ENCODE measurements at places on chromosomes 1 and 21. TPM values are rescaled to one million over a fixed set of nuclear protein-coding genes. Genes with fewer than 3 reads are reported as not detected.

DNA sequence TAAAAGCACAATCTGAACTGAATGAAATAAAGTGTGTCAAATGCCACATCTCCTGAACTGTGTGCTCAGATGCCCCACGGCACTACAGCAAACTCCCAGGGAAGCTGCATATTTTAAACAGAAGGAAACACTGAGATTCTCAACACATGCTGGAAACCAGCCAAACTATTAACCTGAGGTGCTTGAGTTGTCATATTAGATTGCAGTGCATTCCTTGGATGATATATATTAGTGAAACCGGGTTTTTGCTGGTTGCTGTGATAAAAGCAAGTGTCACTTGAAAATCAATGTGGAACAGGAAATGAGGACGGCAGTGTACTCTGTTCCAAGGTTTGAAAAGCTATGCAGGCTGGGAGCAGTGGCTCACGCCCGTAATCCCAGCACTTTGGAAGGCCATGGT, 8.7 kb downstream of the SYNJ1 start:
- no peak for DNase-seq

- no peak for DNase-seq
Measured at GRCh38 chr21:26887251-26887650, 42.0 kb upstream of the ADAMTS1 start.

GRCh38 chr1:112618721-112619517, at the start of gene ST7L:
ST7L (minus strand) TSS chr1:112619141; CDS start chr1:112619113, 28 bp downstream.
- DNase-seq: peak; percentile 70

DNA sequence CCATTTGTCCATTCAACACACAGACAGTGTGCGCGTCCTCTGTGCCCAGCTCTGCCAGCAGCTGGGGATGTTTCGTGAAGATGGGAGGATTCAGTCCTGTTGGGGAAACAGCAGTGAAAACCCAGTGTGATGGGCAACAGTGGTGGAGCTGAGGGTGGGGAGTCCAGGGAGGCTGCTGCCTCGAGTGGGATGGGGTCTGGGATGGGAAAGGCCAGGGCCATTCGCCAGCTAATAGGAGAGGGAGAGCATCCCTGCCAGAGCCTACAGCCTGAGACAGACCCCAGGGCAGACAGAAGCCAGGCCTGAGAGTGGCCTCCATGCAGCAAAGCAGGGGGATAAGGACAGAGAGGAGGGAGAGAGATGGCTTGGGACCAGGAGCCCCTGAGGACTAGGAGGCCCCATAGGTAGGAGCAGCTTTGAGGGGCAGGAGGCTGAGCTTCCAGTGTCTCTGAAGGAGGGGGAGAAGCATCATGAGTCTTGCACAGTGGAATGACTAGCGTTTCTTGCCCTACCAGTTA, 252.6 kb downstream of the NPHP4 start:
- no peak for DNase-seq

GRCh38 chr1:29806646-29807319, 570.5 kb downstream of the PTPRU start:
- no peak for DNase-seq

DNA sequence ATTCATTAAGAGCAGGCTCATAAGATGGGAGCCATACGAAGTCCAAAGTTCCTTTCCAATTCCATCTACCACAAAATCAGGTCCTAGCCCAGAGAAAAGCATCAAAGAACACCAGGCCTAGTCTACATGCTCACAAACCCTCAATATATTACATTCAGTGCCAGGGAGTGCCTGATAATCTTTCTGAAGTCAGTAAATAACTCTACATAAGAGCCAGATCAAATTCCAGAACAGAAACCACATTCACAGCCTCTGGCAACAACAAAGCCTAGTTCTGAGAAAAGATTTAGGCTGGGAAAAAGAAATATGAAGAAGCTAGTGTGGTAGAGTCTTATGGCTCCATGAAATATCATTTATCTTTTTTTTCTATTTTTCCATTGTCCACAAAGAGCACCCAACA, 40.5 kb upstream of the RBBP5 start:
- DNase-seq: no peak

DNA sequence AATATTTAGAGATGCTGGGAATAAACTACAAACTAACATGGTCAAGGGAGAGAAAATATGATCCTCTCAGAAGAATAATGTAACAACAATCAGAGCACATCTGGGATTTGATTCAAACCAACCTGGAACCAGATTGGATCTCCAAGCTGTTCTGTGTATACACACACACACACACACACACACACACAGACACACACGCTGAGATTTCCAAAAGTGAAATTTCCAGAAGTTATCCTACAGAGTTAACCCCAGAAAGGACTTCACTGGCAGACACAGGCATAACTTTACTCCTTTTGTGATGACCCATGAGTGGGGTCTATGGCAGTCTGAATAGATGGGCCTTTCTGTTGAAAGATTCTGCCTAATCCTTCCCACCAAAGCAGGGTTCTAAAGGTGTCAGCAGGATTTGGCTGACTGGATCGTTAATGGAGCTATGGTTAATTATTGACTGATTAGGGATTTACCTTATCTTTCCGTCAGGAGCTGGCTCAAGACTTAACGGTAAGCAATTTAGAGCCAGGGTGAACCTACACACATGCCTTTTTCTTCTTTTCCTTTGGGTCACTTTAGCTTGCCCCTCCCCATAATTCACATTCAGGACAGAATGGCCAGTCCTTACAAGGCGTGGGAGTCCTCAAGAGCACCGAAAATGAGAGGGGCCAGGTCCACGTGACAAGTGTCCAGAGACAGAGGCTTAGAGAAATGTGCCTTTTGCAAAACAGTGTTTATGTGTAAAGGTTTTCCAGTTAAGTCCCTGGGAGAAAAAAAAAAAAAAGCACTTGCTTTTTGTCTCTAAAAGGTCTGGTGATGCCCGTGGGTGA, 10.9 kb upstream of the PROX1 start:
- no peak for DNase-seq

DNA sequence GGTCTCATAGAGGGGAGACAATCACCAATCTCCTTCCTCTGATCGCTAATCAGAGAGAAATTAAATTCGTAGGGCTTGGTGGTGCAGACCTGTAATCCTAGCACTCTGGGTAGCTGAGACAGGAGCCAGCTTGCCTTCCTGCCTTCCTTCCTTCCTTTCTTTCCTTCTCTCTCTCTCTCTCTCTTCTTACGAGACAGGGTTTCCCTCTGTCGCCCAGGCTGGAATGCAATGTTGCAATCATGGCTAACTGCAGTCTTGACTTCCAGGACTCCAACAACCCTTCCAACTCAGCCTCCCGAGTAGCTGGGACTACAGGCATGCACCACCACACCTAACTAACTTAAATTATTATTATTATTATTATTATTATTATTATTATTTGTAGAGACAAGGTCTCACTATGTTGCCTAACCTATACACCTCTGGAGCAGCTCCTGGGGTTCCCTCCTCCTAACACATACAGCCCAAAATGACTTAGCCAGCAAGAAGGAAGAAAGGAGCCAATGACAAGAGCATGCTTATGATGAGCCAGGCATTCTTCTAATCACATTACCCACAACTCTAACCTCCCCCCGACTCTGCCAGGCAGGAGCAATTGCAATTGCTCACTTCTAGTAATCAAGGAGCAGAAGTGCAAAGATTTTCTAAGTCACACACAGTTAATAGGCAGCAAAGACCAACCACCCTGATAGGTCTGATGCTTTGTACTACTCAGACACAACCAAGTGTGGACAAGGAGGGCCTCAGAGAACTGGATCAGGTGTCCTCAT, 105.4 kb upstream of the F3 start:
- DNase-seq: no peak

DNA sequence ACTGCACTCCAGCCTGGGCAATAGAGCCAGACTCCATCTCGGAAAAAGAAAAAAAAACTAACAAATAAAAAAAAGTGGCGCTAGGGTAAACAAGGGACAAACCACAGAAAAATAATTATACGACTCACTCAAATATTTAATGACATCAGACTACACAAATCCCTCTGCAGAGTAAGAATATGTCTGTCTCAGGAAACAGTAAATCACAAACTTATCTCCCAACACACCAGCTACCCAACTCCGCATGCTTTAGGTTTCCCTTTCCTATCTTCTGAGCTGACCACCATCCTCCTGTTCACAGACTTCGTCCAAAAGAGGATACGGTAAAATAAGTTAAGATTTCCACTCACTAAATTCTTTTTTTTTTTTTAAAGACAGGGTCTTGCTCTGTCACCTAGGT, 16.2 kb downstream of the WDR47 start:
- DNase-seq: no peak

- no peak for DNase-seq
Measured at GRCh38 chr1:221981461-221981860, 239.6 kb upstream of the DUSP10 start.

GRCh38 chr1:96538111-96538641, 183.4 kb upstream of the PTBP2 start:
- no peak for DNase-seq

DNA sequence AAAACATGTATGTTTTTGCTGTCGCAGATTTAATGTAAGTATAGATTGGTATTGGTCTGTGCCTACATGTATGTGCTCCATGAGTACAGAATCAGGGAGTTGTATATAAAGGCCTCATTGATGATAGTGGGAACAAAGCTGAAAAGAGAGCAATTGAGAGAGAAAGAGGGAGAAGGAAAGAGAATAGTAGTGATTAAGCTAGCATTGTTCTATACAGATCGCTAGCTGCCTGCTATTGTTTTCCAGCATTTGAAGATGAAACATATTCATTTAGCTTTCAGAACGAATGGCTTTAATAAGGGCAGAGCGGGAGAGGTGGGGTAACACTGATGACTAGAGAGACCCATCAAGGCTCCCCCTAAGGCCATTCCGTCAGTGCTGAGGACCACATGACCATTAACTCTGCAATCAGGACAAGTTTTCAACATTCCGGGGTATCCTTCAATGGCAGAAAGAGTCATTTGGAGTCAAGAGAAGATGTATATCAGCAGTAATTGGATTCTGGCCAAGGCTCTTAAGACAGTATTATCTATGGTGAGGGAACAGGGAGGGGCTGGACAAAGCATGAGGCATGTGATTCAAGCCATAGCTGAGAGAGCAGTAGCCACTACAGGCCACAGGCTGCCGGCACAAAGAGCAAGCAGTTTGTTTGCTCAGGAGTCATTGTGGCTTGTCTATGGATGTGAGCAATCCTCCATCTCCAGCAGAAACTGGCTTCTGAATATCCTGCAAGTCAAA, 176.5 kb downstream of the PBX1 start:
- DNase-seq: no peak

- DNase-seq: no peak
Measured at GRCh38 chr1:32195972-32196823, 4.2 kb upstream of the CCDC28B start.

DNA sequence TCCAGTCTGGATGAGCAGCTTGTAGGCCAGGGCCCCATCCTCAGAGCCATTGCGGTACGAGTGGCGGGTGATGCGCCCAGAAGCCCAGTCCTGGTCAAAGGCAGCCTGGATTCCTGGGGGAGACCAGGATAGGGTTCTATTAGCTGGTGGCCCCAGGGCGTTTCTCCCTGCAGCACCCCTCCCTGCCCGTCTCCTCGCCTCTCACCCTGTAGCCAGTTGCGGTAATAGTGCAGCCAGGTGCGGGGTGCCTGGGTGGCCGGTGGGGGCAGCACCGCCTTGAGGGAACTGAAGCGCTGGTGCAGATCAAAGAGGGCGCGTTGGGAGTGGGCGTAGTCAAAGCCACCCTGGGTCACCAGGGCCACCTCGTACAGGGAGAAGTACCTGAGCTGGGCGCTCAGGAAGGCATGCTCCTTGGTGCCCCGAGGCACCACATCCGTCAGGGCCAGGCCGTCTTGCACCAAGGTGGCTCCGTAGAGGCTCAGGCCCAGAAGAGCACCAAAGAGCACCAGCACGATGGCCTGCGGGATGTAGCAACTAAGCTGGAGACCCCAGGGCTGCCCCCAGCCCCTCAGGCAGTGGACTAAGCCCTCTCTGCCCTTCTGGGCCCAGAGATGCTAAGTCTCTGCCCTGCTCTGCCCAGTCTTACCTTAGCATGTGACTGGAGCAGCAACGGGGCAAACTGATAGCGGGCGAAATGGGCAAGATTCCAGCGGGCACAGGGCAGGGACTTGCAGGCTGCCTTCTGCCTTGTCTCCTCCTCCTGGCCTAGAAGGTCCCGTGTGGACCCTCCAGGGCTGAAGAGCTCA, 15.7 kb downstream of the PTCH2 start:
- DNase-seq: no peak

- DNase-seq: no peak
Measured at GRCh38 chr1:26998429-26999300, 5.2 kb downstream of the TRNP1 start.

DNA sequence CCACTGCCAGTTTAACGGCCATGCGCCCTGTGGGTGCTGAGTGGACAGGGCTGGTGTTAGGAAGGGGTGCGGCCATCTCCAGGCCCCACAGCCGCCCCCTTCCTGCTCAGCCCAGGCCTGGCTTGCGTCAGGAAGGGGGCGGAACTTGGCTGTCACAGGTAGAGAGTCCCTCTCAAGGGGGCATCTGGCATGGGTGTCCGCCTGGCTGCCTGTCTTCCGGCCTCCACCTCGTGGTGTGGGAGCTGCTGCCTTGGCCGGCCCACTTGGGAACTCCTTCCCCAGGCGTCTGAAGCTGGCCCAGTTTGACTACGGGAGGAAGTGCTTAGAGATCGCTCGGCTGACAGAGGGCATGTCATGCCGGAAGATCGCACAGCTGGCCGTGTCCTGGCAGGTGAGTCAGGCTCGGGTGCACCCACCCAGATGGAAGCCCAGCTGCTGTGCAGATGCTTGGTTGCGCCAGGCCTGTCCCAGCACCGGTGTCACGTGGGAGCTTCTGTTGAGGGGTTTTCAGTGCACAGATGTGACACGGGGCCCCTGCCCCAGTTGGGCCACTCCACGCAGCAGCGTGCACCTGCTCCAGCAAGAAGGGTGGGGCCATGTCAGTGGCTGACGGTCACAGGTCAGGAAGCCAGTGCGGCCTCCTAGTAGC, 9.1 kb upstream of the ATAD3B start:
- DNase-seq: peak; percentile 31

DNA sequence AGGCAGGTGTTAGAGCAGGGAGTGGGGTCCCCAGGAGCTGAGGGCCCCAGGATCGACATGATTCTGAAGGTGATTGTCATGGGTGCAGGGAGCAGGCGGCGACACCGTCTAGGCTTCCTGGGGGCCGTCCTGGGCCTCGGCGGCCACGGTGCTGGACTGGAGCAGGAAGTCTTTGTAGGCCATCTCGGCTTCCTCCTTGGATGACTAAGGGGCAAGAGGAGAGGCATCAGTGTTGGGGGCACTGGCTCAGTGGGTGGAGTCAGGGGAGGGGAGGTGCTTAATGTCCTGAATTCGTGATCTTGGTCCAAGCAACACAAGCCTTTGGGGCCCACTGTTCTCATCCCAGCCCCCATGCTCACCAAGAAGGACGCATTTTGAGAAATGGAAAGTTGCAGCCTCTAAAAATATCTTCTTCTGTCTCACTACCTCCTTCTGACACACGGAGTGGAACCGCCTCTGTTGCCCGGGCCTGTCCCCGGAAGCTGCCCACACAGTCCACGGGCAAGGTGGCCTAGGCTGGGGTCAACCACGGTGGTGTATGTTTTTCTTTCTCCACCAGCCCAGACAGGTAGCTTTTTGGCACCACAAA, 8.6 kb upstream of the FCMR start:
- peak; percentile 90 for DNase-seq

Gene WNT9A
- not detected for total RNA-seq

Gene CRNN
- total RNA-seq: not detected

Gene RGS1
- 27.5 TPM for total RNA-seq

Gene VHLL
- not detected for total RNA-seq

Gene OLFML3
- total RNA-seq: 0.49 TPM

Gene CFAP74
- 0.38 TPM for total RNA-seq

Gene SAMD11
- total RNA-seq: not detected

Data from activated CD8-positive, alpha-beta T cell treated with anti-CD3 and anti-CD28 coated beads for 36 hours (primary cell).